ENCODE measurements at places on chromosomes 13 and 19.

- DNase-seq: no peak
These were observed 16.5 kb upstream of the RNF17 start for GRCh38 chr13:24747248-24748060.

DNA sequence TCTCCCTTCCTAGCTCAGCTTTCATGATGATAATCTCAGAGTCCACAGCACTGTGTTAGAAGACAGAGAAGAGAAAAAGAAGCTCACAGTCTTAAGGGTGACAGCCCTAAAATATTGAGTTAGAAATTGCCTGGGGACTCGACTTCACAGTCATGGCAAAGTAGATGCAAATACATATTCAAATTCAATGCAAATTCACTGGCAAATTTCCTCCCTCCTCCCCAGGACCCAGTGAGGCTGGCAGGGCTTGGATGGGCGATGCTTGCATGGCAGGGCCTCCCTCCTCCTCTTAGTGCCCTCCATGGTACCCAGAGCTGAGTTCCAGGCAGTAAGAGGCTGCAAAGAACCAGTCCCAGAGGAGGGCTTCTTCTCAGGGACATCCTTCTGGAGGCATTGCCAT, 115.6 kb upstream of the UQCRFS1 start:
- no peak for DNase-seq

DNA sequence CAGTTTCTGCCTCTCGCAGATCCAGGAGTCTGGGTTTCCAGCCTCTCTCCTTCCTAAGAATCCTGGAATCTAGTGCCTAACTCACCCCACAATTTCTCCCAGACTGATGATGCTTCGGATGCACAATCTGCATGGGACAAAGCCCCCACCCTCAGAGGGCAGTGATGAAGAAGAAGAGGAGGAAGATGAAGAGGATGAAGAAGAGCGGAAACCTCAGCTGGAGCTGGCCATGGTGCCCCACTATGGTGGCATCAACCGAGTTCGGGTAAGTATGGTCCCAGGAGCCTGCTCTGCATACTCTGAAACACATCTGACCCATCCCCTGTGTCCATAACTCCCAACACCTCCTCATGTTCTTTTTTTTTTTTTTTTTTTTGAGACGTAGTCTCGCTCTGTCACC, 796 bp downstream of the GRWD1 start:
- no peak for DNase-seq

DNA sequence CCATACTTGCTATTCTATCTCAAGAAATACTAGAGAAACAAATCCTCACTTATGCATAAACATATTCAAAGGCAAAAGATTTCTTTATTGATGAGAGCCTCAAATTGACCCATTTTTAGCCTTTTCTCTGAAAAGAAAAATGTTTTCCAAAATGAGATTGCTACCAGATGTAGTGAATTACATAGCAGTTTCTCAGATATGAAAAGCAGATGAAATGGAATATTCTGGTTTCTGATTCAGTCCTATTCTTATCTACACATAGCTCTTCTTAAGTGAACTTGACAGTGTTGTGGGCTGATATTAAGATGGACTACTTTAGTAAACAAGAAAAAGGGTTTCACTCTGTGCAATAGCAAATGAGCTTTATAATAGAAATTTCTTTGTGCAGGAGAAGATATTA, 183.5 kb downstream of the DNAJC15 start:
- DNase-seq: no peak

DNA sequence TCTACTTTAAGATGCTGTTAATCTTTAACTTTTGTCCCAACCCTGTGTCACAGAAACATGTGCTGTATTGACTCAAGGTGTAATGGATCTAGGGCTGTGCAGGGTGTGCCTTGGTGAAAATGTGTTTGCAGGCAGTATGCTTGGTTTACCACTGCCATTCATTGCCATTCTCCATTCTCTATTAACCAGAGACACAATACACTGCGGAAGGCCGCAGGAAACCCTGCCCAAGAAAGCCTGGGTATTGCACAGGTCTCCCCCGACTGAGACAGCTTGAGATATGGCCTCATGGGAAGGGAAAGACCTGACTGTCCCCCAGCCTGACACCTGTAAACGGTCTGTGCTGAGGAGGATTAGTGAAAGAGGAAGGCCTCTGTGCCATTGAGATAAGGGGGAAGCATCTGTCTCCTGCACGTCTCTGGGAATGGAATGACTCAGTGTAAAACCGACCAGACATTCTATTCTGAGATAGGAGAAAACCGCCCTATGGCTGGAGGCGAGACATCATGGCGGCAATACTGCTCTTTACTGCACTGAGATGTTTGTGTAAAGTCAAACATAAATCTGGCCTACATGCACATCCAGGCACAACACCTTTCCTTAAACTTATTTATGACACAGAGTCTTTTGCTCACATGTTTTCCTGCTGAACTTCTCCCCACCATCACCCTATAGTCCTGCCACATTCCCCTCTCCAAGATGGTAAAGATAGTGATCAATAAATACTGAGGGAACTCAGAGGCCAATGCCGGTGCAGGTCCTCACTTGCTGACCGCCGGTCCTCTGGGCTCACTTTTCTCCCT, 13.1 kb upstream of the ZNF888 start:
- no peak for DNase-seq

DNA sequence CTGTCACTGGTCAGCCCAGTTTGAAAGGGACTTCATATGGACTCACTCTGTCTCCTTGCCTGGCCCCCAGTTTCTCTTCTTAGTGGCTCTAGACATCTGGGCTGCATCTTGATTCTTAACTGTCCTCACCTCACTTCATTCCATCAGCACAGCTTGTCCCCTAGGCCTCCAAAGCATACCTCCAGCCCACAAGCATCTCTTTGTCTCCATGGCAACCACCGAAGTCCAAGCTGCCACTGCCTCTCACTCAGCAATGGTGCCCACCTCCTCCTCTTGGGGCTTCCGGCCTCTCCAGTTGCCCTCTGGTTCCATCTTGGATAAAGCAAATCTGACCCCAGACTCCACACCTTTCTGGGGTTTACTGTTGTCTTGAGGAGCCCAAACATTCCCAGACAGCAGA, 9.9 kb upstream of the KLHL26 start:
- no peak for DNase-seq

GRCh38 chr19:30135797-30136196, 193.8 kb downstream of the URI1 start:
- no peak for DNase-seq

- DNase-seq: no peak
These were observed 11.6 kb upstream of the ZNF536 start for GRCh38 chr19:30360376-30361106.

GRCh38 chr19:1252821-1253513, 4.6 kb downstream of the MIDN start:
- DNase-seq: peak; percentile 61

DNA sequence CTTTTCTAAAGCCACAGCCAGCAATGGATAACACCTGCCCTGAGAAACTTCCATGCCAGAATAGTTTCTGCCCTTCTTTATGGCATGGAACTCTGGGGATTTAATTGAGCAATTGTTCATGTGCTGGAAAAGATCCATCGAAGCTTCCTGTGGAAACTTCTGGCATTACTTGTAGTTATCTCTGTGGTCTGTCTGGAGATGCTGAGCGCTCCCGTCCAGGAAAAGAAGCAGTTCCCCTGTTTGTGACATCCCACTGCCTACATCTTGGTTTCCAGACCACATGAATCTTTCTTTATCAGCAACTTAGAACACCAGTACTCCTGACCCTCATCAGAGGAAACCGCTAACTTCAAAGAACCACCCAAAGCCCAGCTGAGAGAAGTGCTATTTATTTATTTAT, 24.6 kb downstream of the FLT1 start:
- DNase-seq: no peak

DNA sequence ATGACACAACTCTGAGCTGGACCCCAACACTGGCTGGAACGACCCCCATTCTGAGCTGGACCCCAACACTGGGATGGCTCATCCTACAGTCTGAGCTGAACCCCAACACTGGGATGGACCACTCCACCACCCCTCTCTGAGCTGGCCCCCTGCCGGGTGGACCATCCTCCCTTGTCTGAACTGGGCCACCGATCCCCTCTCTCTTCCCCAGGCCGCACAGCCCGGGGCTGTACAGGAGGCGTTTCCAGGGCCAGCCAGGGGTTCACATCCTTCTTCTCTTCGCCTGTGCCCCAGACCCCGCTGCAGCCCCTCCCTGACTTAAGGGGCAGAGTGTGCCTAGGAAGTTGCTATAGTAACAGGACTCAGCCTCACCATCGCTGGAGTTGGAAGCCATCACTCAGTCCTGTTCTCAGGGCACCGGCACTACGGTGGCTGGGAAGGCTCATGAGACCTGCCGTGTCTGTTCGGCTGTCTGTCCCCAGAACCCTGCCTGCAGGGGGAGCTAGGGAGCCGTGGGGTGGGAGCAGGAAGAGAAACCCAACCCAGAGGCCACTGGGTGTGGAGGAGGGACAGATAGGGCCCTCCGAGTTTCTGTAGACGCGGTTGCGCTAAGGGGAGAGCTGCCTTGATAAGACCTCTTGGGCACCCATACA, 3.7 kb downstream of the PRKACA start:
- peak; percentile 31 for DNase-seq

Measured in activated T-cell treated with anti-CD3 and anti-CD28 coated beads for 1 hour (primary cell).